ENCODE measurements at places on chromosomes 2 and 18.

- no peak for DNase-seq
Observed at GRCh38 chr2:128563348-128563687, 244.7 kb upstream of the HS6ST1 start.

DNA sequence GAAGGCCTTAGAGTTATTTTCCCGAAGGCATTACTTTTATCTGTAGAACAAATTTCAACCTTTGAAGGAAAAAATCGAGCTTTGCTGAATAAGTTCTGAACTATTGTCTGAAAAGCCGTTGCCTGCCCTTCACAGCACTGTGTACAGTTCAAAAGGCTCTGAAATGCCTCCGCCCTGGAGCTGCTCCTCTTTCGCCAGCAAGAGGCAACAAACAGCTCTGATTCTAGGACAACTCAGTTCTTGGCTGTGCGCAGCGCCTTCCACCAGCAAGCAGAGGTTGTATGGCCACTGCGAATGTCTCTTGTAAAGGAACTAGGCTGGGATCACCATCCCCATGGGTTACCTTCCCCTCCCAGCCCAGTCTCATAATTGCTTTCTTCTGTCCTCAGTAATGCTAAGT lies 308.5 kb downstream of the GBX2 start:
- no peak for DNase-seq

- DNase-seq, result no peak
Observed at GRCh38 chr2:24332791-24333540, 27.4 kb downstream of the ITSN2 start.

DNA sequence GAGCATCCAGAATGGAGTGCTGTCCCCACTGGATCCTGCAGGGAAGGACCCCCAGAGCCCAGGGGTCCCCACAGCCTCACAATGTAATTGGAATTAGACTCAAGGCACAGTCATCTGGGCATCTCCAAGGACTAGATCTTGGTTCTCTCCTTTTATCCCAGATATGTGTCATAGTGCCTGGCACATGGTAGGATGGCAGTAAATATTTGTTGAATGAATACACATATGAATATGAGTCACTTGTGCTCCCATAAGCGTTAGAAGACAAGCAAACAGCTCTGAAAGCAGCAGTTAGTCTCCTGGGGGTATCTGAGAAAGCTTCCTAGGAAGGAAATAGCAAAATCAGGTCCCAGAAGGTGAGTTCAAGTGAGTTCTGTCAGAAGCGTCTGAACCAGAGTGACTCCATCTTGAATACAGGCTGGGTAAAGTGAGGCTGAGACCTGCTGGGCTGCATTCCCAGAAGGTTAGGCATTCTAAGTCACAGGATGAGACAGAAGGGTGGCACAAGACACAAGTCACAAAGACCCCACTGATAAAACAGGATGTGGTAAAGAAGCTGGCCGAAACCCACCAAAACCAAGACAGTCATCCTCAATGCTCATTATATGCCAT lies 234.1 kb upstream of the ID2 start:
- DNase-seq, result no peak

DNA sequence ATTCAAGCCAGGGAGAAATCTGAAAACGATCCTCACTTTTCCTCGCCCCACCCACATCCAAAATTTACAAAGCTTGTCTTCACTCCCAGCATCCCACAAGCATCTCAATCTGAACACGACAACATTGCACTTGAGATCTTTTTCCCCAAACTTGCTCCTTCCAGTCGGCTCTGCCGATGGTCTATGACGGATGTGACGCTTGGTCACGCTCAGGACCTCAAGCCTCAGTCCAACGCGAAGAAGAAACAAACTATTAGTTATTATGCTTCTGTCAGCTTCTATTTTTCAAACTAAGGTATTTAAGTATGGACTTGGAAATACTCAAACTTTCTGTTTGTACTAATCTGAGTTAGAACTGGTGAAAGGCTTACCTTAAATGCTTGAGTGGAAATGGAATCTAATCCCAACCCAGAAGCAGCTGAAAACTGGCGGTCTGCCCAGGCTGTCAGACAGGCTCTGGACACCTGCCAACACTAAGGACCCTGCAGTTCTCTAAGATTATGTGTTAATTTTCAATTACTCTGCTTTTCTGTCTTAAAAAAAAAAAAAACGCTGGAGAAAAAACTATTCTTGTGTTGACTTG lies 132.1 kb upstream of the DNMT3A start:
- DNase-seq, result no peak

DNA sequence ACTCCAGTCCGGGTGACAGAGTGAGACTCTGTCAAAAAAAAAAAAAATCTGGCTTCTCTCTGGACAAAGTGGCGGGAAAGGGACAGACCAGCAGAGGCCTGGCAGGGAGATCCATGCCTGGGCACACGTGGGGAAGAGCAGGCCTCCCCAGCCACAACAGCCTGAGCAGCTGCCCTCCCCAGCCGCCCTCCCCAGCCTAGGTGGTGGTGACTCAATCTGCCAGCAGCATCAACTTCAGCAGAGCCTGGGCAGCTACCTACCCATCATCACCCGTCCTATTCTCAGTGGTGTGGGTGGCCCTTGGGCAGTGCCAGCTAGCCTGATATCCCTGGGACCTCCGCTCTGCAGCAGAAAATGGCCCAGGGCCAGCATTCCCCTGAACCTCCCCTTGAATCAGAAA lies 612.4 kb downstream of the FBXO15 start:
- DNase-seq, result no peak

GRCh38 chr18:6537475-6537874 lies 122.8 kb upstream of the L3MBTL4 start:
- DNase-seq, result no peak

DNA sequence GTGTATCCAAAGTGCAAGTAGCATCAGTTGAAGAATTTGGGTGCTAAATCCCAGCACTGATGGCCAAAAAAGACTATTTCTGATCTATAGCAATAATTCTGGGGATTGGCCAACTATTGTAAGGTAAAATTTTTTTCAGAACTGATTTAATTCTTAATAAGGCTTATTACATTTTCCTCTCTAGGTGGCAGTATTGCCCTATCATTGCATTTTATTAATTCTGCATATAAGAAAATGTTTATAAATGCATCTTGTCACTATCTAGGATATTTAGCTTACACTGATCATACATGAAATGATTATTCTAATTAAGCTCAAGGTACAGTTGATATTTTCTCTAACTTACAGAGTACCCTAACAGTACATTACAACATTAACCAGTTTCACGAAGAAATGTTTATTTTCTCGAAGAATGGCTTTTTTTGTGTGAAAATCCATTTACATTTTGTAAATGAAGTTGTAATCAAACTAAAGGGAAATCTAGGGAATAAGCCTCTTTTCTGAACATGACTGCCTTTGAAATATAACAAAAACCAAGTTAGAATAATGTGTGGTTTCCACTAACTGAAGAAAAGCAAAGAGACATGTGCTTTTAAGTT lies 11.0 kb downstream of the TTN start:
- no peak for DNase-seq

DNA sequence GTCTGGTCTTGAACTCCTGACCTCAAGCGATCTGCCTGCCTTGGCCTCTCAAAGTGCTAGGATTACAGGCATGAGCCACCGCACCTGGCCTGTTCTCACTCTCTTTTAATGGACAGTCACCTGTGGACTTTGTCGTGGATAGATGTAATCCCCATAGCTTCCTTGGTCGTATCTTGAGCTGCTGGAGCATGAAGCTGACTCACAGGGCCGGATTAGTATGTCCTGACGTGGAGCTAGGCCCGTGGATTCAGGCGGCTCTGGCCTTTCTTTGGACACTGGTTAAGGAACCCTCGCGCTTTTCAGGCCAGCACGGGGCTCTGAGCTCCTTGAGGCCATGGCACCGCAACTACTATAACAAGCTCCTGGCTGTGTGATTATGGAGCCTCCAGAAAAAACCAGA lies 27.5 kb upstream of the GBX2 start:
- DNase-seq, result no peak

DNA sequence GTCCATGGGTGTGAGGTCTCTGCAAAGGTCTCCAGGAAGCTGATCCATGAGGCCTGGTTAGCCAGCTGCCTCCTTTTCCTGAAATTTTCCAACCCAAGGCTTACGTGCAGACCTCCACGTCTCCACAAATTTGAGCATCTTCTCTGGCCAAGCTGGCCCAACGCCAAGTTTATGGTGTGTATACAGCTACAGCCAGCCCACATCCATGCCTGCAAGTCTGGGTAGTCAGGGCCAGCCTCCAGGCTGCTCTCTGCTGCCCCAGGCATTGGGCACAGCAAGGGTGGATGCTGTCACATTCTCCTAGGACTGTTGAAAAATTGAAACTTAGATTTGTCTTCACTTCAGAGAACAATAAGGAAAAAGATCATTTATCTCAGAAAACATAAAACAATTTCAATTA lies 525.5 kb upstream of the CHAC2 start:
- no peak for DNase-seq

DNA sequence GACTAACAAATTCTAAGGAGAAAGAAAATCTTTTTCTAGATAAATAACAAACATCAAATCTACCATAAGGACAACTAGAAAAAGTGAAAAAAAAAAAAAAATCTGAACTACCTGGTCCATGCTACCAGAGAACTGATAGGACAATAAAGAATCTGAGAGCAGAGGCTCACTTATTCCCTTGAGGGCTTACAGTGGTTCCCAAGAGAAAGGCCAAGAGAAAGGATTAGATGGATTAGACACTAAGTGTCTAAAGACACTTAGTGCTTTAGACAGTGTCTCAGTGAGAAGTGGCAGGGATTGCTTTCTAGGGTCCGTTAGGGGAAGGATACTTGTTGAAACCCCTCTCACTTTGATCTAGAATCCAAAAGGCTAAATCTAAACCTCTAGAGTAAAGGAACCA lies 78.2 kb downstream of the COA5 start:
- no peak for DNase-seq

- no peak for DNase-seq
Observed at GRCh38 chr2:28268386-28268785, 124.3 kb upstream of the FOSL2 start.

DNA sequence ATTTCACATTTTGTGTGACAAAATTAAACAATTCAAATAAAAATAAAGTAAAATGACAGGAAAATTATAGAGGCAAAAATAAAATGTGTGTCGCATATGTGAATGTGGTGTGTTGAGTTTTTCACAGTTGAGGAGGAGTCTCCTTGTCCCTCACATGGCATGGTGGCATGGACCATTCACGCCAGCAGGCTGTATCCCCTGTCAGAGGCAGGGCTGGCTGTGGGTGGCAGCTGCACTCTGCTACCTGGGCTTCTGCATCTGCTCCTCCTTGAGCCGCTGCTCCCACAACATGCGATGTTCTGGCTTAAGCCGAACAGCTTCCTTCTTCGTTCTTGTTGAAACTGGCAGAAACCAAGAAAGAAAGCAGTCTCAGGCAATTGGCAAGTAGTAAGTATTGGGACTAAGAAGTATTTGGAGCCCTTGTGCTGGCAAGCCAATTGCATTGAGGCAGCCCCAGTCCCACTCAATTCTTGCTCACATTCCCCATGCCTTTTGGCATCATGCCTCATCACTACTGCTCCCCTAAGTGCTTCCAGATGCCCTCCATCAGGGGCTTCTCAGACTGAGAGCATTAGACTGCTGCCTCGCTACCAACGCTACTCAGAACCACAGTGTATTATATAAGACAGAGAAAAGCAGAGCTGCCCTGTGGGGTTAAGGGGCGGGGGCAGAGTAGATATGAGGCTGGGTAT lies 177.9 kb upstream of the NABP1 start:
- DNase-seq, result no peak

DNA sequence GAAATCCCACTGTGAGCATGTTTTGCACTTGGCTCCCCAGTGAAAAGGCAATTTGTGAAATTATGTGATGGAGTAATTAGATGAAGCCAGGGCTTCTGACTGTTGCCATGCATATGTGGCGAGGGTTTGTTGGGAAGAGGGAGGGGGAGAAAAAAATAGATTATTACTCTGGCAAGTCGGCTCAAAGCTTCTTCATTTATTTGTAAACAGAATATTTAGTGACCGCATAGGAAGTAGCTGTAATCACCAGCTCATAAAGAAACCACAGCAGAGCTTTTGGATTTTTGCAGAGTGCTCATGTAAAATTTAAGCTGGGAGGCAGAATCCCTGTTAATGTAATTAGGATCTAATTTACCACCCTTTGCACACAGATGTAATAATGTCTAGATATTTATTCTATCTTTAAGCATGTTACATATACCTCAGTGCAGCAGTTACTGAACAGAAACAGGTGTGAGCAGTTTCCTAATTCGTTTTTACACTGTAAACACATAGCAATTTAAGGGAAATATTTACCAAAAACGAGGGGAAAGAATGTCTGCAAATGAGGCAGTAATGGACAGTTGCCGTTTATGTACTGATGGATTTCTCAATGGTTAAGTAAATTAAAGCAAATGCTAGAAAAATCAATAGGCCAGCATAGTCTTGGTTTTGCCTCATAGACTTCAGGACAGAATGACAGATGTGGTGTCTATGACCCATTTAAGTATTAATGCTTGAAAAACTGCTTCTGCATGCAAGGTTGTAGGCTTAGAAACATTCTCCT lies 87.9 kb downstream of the MEIS1 start:
- DNase-seq, result no peak

DNA sequence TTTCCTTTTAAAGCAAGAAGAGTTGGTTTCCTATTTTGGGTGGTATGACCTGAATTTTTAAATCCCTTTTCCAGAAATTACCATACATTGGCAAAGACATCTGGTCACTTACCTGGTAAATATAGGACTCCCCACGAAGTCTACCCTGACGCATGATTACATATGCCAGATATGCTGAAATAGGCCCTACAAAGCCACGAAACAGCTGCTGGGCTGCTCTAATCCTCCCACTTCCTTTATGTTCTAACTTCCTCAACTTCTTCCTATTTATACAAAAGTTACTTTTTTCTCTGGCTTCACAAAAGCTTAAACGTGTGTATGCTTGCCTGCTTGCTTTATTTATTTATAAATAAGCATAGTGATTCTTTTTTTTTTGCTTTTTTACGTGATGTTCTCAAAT lies 186.0 kb upstream of the EPHA4 start:
- no peak for DNase-seq

DNA sequence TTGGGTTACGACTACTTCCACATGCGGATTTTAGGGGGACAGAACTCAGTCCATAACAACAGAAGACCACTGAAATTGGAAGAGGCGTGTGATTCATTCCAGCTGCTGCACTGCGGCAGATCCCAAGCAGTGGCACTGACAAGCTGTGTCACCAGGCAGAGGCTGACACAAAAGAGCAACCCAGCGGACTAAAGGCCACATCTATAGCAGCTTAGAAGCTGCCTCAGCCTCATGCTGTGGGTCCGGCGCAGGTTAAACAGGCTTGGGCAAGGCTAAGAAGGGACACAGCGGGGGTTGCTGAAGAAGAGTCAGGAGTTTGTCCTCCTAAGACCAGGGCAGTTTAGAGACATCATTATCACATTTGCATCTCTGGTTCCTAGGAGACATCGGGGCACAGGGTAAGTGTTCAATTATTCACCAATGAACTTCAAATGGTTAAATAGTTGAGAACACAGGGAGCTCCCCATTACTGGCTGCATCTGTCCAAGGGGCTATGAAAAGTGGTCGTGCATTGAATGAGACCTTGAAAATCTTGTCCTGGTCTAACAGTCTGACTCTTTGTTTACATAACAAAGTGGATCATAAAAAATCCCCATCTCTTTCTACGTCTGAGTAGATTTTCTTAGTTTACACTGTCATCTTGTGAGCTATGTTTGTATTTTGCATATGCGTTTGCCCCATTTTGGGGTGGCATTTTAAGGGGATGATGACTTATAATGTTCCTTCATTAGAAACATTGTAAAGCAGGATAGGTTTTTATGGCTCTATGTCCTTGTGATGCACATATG lies 162.3 kb upstream of the TRIB2 start:
- no peak for DNase-seq

GRCh38 chr2:17538022-17538843 lies 2.3 kb upstream of the VSNL1 start:
- no peak for DNase-seq

GRCh38 chr18:11494107-11494506 lies 115.3 kb upstream of the SLC35G4 start:
- DNase-seq, result no peak
